Spinal cord (tissue), 10 donors: ENCODE measurements at places on chromosomes 5 and 9. TPM values are rescaled to one million over a fixed set of nuclear protein-coding genes. Genes with fewer than 3 reads are reported as not detected.

Gene ZNF622
- 29.4 TPM for total RNA-seq

Gene TPD52L3
- total RNA-seq: not detected

Gene MPDZ
- total RNA-seq: 84.6 TPM

Gene BTNL3
- not detected for total RNA-seq

Gene BASP1
- 163 TPM for total RNA-seq

Gene PCDHGA3
- 9.2 TPM for total RNA-seq

Gene DNAH5
- total RNA-seq: 1.9 TPM

Gene SLC36A3
- total RNA-seq: not detected

Gene ERP44
- 23.2 TPM for total RNA-seq

Gene AFF4
- 59.8 TPM for total RNA-seq

Gene HACD4
- total RNA-seq: 4.1 TPM

Gene LRRTM2
- total RNA-seq: 50.4 TPM

Gene APBA1
- 76.4 TPM for total RNA-seq
